ENCODE measurements at places on chromosomes 3 and 15. TPM values are rescaled to one million over a fixed set of nuclear protein-coding genes. Genes with fewer than 3 reads are reported as not detected.

- DNase-seq, result no peak
These were observed 463.6 kb upstream of the ALCAM start for GRCh38 chr3:104903064-104903463.

Gene DUOX1
- not detected for total RNA-seq

DNA sequence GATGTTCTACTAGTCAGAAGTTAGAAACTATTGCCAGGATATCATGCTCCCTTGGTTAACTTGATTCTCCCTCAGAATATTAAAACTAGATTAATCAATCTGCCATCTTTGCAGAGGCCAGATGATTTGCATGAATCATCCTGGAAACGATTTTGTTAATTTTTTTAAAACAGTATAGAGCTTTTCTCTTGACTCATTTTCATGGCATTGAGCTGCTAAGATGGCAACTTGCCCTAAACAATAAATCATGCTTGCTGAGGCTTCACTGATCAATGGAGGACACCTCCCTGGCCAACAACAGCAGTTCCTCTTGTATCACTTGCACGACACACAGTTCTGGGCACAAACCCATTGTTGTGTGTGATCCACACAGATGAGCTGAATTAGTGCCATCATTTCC, 109.1 kb downstream of the COL6A6 start:
- no peak for DNase-seq

GRCh38 chr3:53482227-53482626, 12.2 kb upstream of the CACNA1D start:
- DNase-seq, result no peak

DNA sequence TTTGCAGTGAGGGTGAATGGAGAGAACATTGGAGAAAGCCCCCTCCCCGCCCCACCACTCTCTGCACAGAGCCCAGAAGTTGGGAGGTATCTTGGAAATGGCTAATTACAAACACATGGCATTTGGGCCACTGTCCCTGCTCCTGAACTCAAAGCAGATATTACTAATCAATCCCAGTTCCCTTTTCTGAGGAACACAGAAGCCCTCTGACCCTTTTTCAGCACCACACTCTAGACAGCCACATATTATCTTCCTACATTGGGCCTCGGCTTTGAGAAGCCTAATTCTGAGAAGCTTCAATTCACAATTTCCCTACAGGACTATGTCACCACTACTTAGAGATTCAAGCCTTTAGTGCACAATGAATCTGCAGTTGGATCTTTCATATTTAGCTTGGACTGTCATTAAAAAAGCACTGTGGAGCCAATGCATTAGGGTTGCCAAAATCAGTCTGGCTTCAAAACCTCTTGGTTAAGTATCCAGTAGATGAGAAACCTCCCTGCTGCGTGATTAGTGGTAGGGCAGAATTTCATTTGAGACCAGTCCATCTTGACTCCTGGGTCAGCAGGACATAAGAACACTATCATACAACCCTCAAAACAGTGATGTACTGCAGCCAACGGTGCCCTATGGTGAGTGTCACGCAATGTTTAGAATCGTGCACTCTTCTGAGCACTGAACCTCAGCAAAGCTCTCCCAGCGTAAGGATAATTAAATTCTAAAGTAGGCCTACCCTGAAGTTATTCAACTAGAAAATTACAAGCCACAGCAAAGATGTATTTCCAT, 26.1 kb downstream of the MGLL start:
- no peak for DNase-seq

Gene CCR8
- total RNA-seq, result not detected

DNA sequence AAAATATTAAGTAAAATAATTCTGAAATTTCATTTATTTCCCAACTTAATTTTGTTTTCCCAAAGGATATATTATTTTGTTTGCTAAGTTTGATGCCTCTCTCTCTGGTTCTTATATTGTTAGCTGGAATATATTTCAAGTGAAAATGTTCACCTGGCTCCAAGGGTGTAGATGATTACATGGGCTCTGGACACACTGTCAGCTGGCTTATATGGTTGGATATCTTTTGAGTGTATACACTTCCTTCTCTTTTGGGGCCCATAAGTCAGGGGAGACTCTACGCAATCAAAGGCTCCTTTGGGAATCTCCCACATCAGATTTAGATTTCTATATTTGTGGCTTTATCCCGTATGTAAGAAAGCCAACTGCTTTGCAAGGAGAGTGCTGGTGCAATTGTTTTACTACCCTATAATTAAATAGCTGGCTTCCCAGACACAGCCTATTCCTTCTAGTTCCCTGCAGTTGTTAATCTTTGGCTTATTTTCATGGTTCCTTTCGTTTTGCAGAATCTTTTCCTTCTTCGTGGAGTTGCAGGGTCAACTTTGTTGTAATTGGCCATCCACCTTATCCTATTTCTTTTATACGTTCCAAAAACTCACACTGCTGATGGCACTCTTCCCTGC, 225.7 kb downstream of the DPH6 start:
- DNase-seq, result no peak

Gene TNFAIP8L3
- total RNA-seq, result 0.33 TPM

DNA sequence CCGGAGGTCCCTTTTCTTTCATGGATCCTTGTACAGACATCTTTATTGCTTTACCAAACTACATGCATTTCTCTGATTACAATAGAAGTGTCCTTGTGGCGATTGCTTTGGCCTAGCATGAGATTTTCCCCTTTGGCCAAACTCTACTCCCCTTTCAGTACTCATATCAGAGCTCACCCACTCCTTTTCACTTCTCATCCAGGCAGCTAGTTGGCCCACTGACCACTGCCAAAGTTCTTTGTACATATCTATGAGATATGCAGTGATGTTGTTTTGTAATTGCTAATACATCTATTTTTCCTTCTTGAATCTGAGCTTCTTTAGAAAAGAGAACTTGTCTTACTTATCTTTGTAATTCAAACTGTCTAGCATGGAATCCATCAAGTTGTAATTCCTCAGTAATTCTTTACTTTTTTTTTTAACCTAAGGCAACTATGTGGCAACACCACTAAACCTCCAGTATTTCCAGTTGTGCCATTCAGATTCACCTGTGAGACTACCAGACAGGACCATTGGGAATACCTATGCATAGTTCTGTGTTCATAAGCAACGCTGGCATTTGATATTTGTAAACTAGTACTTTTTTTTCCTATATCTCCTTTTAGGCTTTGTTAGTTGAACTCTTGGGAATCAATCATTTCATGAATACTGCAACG, 39.2 kb downstream of the AADACL2 start:
- DNase-seq, result no peak

DNA sequence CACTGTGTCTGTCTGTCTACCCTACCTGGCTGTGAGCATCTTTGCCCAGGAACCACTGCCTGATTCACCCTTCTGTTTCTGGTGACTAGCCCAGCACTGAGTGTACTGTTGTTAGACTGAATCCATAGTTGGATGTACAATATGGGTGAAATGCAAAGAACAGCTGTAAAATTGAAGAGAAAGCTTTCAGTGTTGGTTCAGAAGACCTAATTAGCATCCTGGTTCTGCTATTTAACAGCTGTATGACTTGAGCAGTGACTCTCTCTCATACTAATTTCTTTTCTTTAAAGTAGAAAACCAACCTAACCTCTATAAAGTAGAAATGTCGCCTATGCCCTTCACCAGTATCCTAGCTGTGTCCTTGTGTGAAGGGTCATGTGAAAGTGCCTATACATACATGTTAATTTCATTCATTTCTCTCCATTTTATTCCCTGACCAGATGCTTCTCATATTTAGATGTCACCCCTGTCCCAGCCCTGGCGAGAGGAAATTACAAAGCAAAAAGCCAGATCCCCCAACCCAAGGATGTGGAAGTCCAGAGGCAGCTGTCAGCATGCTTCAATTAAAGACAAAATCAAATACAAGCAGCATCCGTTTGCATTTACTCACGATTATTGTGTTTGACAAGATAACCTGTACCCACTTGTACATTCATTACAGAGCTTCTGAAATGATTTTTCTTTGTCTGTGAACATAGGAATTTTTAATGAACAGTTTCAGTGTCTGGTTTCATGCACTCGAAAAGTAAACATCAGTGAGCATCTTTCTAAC, 305.7 kb upstream of the ICE2 start:
- DNase-seq, result no peak

DNA sequence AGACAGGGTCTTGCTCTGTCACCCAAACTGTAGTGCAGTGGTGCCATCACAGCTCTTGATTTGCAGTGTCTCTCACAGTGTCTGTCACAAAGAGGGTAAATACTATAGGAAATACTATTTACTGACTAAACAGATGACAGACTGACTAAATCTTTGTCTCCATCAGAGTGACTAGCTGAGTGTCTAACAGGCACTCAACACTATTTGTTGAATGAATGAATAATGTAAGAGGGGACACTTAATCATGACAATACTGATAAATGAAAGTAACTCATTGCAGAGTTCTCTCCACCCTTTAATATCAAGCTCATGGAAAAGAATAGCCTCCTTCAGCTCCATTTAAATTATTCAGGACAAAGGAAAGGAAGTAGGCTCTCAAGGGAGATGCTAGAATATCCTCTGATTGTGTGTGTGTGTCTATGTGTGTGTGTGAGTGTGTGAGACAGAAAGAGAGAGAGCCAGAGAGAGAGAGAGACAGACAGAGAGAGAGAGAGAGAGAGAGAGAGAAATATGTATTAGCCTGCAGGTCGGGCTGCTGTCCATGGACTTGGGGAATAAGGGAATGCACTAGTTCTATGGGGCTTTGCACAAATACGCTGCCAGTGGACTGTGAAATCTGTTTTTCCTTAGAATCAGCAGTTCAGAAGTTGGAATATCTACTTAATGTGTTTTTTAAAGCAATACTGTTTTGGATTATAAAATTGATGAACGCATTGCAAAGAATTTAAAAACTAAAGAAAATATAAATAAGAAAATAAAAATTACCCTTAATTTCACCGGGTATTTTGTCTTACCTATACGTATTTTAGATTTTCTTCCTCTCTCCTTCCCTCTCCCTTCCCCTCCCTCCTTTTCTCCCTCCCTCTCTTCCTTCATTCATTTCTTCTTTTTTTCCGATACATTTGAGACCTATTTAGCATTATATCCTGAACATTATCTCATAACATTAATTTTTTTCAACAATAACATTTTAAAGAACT, 132.9 kb upstream of the LRIG1 start:
- DNase-seq, result no peak
